ENCODE measurements at places on chromosomes 7 and 10.

DNA sequence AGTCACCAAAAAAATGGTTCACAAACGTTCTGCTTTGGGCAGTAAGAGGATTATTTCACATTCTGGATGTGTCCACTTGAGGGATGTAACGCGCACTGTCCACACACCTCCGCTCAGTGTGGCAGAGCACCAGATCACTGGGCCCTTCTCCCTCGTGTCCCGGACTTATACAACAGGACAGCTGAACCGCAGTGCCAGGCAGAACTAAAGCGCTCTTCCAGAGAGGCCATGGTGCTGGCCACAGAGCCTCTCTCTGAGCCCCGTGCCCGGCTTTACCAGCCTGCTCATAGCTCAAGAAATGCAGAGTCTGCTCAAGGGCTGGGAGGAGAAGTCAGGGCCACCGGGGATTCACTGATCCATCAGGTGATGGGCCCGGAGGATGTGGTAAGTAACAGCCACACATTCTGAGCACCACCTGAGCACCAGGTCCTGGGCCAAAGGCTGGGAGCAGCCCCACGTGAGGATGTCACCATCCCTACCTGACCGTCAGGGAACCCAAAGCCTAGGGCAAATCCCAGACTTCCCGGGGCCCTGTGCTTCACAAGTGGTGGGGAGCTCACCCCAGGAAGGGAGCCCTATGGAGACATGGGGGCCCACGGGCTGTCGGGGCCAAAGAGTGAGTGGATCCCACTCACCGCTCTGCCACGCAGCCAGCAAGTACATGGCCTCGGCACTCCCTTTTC is 74.9 kb downstream of the FAM53B start:
- no peak for DNase-seq

DNA sequence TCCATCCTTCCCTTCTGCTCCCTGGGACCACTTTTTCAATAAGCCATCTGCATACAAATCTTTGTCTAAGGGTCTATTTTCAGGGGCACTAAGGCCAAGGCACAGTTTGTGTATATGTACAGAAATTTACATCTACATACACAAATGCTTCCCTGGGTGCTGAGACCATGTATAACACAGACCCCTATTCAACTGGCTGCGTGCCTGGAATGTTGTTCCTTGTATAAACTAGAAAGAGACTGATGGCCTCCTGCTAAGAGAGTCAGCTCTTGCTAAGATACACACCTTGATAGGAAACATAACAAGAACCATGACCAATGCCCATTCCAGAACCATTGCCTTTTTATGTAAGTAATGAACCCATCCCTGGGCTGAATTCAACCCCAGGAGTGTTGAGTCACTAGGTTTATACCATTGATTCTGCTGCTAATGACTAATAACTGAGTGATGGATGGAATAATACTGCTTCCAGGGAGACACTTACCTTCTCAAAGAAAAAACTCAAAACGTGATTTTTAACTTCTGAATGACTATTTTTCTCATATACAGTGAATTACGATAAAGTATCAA is 290.7 kb downstream of the FGFR2 start:
- no peak for DNase-seq

- no peak for DNase-seq
These were observed 11.6 kb upstream of the RBP3 start for GRCh38 chr10:47336387-47337134.

DNA sequence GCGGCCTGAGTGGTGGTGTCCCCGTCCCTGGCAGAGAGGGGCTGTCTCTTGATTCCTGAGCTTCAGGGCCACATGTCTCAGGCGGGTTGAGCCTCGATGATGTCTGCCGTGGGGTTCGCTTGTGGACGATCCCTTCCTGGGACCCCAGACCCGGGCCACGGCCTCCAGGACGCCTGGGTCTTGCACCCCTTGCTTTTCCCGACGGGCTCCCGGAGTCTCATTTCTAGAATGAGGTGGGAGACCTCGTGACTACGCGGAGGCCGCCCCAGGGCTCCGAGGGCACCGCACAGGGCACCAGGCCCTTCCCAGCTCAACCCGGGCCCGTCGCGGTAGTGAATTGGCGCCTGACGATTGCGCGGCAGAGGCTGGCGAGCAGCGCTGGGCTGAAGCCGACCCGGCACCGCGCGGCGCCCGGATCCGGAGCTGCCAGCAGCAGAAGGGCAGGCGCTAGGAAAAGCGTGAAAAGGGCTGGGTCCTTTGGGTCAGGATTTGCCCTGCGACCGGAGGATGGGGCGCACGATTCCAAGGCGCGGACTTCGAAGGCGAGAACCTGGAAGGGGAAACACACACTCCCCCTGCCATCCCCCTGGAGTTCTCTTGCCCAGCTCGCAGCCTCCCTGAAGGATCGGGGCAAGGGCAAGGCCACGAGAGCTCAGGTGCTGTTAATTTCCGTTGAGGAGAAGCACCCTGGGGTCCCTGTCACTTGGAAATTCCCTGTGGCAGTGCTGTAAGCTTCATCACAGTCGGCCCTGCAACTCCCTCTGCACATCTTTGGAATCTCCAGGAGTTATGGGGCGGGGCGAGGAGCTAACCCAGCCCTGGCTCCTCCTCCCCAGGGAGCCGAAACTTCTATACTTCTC is 15.5 kb downstream of the TLX1 start:
- no peak for DNase-seq

GRCh38 chr10:33706746-33707145 is 372.3 kb upstream of the NRP1 start:
- no peak for DNase-seq

GRCh38 chr10:91820144-91820543 is 21.9 kb downstream of the TNKS2 start:
- DNase-seq: no peak

- peak; percentile 50 for DNase-seq
These were observed 259.6 kb upstream of the PPP2R2D start for GRCh38 chr10:131641231-131641630.

GRCh38 chr7:26700386-26700785 is 164.0 kb downstream of the SKAP2 start:
- DNase-seq: no peak

DNA sequence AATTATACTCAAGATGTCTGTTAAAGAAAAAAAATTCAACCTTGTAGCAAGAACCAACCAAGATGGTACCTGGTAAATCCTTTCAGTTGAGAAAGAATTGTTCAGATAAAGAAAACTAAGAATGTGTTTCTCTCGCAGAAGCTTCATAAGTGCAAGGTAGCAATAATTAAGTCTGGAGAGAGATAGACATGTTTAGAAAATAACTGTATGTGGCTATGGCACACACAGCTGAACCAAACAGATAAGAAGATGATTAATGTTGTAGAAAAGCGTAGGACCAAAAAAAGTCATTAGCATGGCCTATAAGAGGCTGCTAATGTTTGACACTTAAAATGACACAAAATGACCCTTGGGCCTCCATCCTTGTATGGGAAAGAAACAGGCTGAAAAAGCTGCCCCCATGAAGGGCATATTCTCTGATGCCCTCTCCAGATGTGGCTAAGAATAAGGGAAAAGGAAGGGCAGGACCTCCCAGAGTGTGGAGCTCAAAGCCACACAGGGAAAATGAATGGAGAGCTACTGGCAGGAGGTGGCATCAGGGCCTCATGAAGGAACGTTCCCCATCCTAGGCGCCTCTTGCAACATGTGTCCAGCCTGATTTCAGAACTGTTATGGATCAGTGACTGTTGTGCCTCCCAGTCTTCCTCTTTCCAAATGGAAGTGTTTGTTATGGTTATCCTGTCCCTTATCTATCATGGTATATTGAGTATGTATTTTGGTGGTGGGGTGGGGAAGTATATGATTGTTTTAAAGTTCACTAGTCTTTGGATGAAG is 30.7 kb downstream of the TLL2 start:
- DNase-seq: no peak

DNA sequence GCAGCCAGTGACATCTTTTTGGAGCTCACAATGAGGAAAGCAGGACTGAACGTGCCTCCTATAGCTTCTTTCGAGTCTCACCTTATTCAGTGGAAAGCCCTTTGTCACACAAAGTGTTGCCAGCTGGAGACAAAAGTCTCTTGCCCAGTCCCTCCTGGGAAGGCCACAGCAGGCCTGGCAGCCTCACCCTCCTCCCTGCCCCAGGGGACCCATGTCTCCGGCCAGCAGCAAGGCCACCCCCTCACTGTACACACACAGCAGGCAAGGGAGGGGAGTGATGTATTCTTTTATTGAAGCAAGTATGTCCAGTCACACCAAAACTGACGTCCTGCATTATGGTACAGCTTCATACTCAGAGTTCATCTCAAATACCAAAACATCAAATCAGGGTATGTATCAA is 56.0 kb downstream of the CSGALNACT2 start:
- no peak for DNase-seq

GRCh38 chr7:4613846-4614548 is 68.1 kb upstream of the FOXK1 start:
- DNase-seq: no peak

GRCh38 chr10:69428165-69428564 is 11.4 kb upstream of the TACR2 start:
- no peak for DNase-seq

GRCh38 chr7:84216472-84216871 is 21.9 kb upstream of the SEMA3A start:
- no peak for DNase-seq

DNA sequence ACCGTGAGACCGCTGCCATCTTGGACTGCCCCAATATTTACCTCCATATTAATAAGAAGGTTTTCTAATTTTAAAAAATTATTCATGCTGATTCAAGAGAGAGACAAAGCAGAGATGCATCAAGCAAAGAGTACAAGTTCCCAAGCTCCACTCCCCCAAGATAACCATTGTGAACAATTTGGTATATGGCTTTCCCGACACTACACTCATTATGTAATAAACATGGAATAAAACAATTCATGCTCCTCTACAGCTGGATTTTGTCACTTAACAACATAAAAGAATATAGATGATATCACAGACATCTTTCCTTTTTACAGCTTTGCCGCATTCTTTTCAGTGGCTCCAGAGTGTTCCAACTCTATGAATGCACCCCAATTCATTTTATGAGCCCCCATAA is 307.6 kb downstream of the FGFR2 start:
- DNase-seq: no peak

- DNase-seq: no peak
These were observed 33.0 kb downstream of the BRI3 start for GRCh38 chr7:98314469-98314868.

- DNase-seq: peak; percentile 54
These were observed 169.7 kb downstream of the NRF1 start for GRCh38 chr7:129780974-129781927.

DNA sequence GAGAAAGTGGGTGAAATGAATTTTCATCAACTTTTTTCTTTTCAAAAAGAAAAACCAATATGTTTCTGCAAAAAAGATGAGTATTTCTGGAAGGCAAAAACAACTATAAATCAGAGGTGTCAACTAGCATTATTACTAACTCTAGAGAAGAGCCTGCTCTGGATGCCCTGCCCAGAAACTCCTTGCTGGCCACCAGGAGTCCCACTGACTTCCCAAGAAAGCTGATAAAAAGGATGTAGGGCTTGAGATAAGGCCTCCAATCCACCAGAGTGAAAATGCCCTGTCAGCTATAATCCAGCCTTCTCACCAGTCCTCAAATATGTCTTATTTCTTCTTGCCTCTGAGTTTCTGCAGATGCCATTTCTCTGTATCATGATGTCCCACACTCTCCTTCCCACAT is 16.7 kb upstream of the FZD1 start:
- no peak for DNase-seq

DNA sequence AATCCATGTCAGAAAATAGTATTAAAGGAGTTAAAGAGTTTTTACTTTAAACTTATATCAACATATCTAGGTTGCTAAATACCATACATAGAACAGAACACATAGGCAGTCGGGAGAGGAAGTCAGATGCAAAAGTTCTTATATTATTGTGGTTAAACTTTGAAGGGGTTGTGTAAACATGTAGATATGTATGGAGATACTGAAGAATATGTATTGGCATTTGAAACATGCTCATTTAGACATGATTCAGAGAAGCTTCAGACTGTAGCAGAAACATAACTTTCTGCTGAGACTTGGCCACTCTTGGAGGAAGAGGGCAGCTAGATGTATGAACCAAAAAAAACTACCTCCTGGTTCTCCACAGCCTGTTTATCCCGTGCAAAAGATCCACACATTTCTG is 103.5 kb upstream of the FERD3L start:
- DNase-seq: no peak

GRCh38 chr10:29810816-29811215 is 176.0 kb upstream of the SVIL start:
- DNase-seq: no peak

- no peak for DNase-seq
These were observed 271.3 kb upstream of the CACNA2D1 start for GRCh38 chr7:82714883-82715282.

GRCh38 chr7:66099232-66099550 is 15.5 kb upstream of the CRCP start:
- no peak for DNase-seq

- peak; percentile 20 for DNase-seq
These were observed 144.6 kb upstream of the TMEM106B start for GRCh38 chr7:12066521-12066920.

- no peak for DNase-seq
These were observed 40.7 kb downstream of the KMT2C start for GRCh38 chr7:152395112-152395511.

DNA sequence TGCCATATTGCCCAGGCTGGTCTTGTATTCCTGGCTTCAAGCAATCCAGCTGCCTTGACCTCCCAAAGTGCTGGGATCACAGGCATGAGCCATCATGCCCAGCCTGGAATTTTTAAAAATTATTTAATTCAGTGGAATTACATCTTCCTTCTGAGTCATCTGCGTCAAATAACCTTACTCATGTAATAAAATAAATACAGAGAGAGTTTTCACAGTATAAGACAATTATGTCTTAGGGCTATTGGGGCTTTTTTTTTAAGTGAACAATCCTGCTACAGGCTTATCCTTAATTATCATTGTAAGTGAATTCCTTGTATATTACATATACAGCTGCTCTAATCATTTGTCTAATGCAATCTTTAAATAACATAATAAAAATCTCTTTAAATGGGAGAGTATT is 108.3 kb downstream of the MAPK8 start:
- no peak for DNase-seq

DNA sequence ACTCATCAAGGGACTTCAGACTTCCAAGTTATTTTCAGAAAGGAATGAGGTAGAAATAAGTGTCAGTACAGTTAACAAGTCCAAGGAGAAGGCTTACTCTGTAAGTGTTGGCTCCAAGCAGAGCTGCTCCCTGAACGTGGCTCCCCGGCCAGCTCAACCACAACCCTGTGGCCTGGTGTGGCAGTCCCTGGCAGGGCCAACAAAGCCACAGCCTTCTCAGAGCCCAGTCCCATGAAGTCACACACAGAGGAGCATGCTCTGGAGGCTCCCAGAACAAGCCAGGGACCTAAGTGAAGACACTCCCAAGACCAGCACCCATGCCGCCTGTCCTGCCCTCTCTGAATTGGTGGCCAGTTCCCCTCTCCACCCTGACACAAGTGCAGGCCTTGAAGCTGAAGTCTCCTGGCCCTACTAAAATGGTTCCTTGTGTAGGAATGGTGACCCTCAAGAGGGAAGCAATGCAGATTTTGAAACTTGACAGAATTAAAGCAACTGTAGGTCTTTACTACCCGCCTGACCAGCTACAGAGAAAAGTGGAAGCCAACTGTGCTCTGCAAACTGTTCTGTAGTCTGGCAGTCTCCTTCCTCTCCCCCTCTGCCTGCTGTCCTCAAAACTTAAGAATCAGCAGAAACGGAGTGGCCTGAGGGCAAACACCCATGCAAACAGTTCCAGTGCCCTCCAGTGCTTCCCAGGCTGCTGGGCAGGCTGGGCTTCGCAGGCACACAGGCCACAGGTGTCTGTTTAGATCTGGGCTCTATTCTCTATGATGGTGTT is 51.1 kb downstream of the NOD1 start:
- DNase-seq: no peak

Measured in activated T-cell treated with anti-CD3 and anti-CD28 coated beads, Interleukin-2, amount 50 U/mL, for 72 hours (primary cell).